Peyer's patch (tissue), 4 donors: ENCODE measurements at places on chromosomes 2 and 18. TPM values are rescaled to one million over a fixed set of nuclear protein-coding genes. Genes with fewer than 3 reads are reported as not detected.

The NEB gene
- total RNA-seq: 4.2 TPM

The IL36B gene
- total RNA-seq: not detected

The ARID5A gene
- total RNA-seq: 15.7 TPM

The SERPINB12 gene
- total RNA-seq: not detected

The UGT1A10 gene
- total RNA-seq: 72.9 TPM

The CIDEA gene
- total RNA-seq: not detected

The UBE2F gene
- 54.2 TPM for total RNA-seq

The DSG1 gene
- total RNA-seq: 0.27 TPM

The KHK gene
- total RNA-seq: 576 TPM

The PREPL gene
- total RNA-seq: 17.0 TPM

The TMX3 gene
- 88.3 TPM for total RNA-seq

The TXNDC2 gene
- total RNA-seq: not detected

The SLC30A3 gene
- total RNA-seq: not detected

The GBX2 gene
- total RNA-seq: not detected

The LRRC30 gene
- not detected for total RNA-seq

The RAPGEF4 gene
- total RNA-seq: 9.0 TPM
